Stimulated activated CD8-positive, alpha-beta memory T cell treated with anti-CD3 and anti-CD28 coated beads, Interleukin-4, amount 100 ng/mL, for 1 hour (primary cell): ENCODE measurements at places on chromosomes 13 and 19.

- no peak for DNase-seq
These were observed 368.2 kb downstream of the COG6 start for GRCh38 chr13:40023595-40024203.

DNA sequence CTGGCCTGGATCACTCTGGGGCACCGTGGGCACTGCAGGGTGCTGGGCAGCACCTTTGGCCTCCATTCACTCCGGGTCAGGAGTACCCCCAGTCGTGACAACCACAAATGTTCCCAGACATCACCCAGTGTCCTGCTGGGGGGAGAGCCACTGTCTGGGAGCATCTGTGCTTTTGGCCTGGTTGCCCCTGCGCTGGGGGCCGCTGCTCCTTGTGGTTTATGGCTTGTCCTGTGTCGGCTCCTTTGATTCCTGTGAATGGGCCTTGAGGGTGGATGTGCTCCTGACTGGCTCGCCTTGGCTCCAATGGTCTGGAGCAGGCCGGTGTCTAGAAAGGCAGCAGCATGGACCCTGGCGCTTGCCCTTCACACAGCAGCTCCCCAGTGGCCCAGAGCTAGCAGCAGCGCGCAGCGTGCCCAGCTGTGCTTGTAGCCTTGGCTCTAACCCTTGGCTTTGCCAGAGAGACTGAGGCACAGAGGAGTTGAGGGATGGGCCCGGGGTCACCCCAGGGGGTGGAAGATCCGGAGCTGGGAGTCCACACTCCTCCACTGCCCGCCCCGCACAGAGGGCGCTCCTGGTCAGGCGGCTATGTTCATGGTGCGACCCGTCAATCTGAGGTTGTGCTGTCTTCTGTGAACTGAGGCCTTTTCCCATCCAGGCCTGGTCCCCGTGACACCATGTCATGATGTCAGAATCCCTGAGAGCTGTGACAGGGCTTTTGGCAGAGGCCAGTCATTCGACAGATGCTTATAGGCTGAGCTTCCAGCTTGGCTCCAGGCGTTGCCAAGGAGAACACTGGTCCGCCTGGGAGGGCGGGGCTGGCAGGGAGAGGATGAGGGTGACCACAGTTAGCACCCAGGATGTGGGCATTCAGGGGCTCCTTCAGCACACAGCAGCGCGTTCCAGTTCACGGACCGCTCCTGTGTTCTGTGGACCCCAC is 4.1 kb downstream of the DAZAP1 start:
- DNase-seq: no peak

DNA sequence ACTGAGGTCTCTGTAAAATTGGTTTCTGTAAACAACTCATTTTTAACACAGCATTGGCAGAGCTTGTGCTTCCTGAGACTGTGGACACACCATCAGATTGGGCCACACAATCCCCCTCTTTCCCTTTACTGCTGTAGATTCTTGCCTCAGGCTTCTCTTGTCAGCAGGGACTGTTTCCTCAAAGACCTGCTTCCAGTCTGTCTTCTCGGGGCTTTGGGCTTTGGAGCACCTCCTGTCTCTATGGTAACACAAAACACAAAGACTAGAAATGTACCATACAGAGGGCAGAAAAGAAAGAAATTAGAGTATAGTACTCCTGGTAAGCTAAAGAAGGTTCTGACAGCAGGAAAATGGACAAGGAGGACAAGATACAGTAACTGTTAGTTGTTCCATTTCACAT is 484.5 kb downstream of the DIAPH3 start:
- DNase-seq: no peak

DNA sequence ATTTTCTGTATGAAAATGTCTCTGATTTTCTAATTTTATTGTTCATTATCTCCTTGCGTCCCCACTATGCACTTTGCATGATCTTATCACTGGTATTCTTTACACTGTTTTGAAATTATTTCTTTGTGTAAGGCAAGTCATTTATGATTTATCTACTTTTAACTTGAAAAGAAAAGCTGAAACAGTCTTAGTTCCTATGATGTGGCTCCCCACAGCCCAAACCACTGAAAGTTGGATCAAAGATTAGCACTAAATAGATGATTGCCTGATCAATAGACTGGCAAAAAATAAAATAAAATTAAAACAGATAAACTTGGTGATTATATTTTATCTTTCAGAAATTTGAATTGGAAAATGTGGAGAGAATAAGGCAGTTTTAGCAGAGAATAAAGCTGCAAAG is 1101.9 kb downstream of the PCDH9 start:
- DNase-seq: no peak

GRCh38 chr19:53971673-53972072 is 8.9 kb downstream of the CACNG8 start:
- DNase-seq: no peak

DNA sequence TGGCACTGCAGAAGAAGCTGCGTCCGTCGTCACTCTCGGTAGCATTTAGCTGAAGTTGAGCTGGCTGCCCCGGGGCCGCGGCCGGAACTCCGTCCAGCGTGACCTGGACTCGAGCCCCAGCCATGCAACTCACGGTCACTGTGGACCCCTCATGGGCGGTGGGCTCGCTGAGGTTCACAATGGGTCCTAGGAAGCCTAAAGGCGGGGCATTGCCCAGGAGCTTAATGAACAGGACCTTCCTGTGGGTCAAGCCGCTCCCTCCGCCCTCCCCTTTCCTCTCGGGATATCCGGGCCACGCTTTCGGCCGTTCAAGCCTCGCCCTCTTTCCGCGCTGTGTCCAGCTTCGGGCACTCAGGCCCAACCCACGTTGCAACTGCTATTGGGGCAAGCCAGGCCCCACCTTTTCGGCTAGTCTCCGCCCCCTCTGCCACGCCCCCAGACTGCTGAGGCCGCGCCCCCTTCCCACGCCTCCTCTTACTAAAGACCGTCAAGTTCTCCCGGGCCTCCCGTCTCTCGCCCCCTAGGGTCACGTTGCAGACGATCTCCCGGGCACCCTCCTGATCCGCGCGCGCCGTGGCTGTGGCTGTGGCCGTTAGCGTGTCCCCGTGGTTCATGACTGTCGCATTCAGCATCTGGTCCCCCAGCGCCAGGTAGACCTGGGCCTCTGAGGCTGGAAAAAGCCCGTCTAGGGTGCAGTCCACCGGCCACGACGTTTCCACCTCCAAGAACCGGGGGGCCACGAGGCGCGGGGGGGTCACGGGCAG is 1.4 kb upstream of the RAVER1 start:
- no peak for DNase-seq

DNA sequence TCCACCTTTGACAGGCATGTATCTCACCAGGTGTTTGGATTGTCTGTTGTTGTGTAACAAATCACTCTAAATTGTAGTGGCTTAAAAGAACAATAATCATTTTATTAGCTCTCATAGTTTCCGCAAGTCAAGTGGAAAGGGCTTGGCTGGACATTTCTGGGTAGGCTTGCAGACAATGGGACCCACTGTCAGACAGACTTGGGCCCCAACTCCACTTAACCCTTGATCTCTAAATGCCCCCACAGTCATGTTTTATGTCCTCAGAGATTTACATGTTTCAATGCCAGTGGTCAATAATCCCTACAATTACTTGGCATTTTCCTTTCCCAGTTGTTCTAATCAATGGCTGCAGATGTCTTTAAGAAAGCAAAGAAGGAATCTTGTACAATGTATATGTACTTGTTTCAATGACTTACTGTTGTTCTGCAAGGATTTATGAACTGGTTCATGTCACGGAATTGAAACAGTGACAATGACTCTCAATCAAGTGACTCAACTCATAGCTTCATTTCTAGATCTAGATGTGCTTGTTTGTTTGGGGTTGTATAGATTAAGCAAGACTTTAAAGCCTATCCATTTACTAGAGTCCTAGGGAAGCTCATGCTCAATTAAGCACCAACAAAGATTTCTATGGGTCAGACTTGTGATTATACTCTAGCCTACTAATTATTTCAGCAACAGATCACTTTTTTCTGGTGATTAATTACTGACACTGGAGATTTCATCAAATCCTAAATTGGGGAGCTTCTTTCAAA is 510.1 kb upstream of the NBEA start:
- no peak for DNase-seq

DNA sequence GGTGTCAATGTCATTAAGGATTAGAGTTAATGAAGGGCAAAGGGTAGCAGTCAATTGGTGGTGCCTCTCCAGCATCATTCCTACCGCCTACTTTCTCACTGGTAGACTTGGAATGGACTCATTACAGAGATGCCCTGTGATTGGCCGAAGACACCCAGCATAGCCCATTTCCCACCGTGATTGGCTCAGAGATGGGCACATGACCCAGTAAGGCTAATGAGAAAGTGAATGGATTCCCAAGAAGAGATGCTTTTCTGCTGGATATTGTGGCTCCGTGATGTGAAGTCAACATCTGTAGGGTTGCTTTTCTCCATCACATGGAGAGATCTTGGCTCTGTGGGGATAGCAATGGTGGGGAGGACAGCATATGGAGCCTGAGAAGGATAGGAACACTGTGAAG is 11.6 kb downstream of the VSIG10L start:
- no peak for DNase-seq

DNA sequence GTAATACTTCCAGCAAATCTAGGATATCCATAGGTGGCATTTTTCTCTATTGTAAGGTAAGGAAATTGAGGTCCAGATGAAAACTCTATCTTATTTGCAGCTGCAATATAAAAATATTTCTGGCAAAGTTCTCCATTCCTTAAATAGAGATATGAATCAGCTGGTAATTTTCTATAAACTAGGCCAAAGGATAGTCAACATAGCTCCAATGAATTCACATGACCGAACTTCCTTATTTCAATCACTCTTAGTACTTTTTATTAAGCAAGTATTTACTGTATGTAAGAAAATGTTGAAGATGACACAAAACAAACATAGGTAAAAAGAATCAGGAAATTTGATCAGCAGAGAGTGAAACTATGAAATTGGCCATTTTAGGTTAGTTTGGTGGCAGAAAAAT is 13.0 kb upstream of the LCP1 start:
- DNase-seq: no peak

- DNase-seq: no peak
These were observed 2.4 kb upstream of the URI1 start for GRCh38 chr19:29939628-29940027.

DNA sequence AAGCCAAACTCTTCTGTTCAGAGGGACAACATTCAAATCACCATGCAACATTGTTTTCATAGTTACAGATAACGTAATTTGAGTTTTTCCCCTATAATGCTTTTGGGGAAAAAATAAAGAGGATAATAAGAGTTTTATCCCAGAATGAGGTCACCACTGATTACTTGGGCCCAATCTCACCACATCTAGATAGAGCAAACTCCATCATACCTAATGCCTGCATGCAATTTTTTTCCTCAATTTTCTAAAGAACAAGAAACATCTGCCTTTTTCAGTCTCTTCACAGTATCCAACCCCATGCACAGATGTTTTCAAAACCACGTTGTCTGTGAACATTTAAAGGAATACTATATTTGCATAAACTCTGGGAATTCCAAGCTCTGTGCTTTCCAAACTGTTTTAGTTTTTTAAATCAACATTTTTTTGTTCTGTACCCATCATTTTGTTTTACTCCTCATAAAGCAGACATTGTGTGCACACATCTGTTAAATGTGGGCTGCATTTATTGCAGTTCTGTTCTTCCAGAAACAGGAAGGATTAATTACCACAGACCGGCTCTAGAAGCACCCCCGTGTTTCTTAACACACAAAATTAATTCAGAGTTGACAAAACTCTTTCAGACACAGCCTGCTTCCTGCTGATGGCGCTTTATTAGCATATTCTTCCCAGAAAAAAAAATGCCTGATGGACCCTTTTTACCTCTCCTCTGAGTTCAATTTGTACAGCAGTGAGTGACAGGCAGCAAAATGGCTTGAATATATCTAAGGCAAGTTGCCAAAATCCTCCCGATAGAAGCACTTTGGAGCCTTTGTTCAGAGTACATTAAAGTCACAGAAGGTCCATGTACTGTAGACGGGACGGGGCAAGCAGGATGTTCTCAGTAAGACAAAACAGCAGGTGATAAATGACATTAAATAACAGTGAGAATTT is 1171.9 kb downstream of the EFNB2 start:
- DNase-seq: no peak

DNA sequence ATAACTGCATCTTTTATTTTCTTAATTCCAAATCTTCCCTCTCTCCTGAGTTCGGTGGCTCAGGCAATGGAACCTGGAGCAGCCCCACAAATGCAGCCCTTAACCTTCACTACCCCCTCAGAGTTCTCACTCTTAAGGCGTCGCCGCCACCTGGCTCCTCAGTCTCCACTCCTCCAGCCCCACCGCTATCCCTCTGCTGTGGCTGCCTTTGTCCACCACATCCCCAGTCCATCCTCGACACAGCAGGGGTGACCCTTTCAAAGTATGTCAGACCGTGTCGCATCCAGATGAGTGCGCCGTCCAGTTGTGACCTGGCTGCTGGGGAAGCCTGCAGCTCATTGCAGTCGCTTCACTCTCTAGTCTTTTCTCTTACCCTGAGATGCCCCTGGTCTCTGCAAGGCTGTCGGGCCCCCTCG is 1.0 kb downstream of the SPPL2B start:
- DNase-seq: no peak

- no peak for DNase-seq
These were observed 368.5 kb upstream of the ZNF507 start for GRCh38 chr19:31976775-31977536.

GRCh38 chr19:2164020-2164998 is 576 bp downstream of the DOT1L start:
- no peak for DNase-seq

DNA sequence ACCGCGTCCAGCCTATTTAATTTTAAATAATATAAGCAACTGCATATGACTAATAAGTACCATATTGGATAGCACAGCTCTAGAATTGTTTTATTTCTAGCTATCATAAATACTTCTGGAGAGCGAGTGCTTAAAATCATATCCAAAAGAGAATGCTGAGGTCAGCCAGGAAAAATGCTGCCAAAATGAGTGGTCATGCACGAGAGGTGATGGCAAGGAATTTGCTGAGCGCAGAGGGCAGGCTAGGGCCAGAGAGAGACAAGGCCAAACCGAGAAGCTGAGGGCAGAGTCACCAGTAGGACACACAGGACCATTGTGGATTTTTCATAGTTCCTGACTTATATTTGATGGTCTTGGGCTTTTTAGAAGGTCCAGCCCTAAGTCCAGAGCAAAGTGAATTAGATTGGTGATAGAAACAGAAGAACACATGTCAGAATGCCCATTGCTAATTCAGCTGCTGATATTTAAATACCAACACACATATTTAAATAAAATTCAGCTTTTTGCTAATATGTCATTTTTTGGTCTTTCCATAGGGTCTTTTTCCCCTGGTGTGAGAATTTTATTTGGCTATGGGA is 33.6 kb upstream of the UBL3 start:
- DNase-seq: no peak

GRCh38 chr19:19531951-19532805 is 3.5 kb downstream of the YJEFN3 start:
- peak; percentile 78 for DNase-seq
